Adrenal gland (tissue), 19 donors: ENCODE measurements at places on chromosomes 6 and 20. TPM values are rescaled to one million over a fixed set of nuclear protein-coding genes. Genes with fewer than 3 reads are reported as not detected.

GRCh38 chr20:57622579-57623381, 2.6 kb upstream of the ZBP1 start:
- no peak for DNase-seq

- DNase-seq, result no peak
These were observed 256.4 kb downstream of the TMEM242 start for GRCh38 chr6:157066781-157067491.

GRCh38 chr6:158819213-158819976, at the start of gene EZR:
Gene EZR, minus strand, starts transcription at chr6:158819368. Its CDS starts 1,275 bp downstream, at chr6:158818093.
- DNase-seq, result peak; percentile 86

DNA sequence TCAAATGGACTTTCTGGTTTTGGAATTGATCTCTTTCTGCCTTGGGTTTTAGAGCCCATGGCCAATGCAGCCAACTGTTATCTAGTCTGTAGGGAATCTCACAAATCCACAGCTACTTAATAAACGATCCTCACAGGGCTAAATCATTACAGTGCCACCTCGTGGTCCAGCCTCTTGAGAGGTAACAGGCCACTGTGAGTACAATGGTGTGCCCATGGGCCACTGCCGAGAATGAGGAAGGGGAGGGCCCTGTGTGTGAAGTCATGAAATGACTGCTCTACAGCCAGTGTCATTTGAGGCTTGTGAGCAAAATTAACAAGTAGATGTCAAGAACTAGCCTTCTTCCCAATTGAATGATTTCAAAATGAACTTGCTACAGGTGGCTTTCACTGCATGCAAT, 54.3 kb upstream of the GMPR start:
- DNase-seq, result peak; percentile 65

- no peak for DNase-seq
These were observed 7.8 kb downstream of the TDP2 start for GRCh38 chr6:24658573-24659560.

- no peak for DNase-seq
These were observed 31.9 kb downstream of the HLA-DMB start for GRCh38 chr6:32908897-32909296.

GRCh38 chr6:108222504-108222903, 38.3 kb downstream of the SNX3 start:
- DNase-seq, result no peak

GRCh38 chr6:7639427-7639826, 49.4 kb downstream of the SNRNP48 start:
- no peak for DNase-seq

GRCh38 chr6:123632641-123633040, 4.1 kb downstream of the TRDN start:
- no peak for DNase-seq

- DNase-seq, result no peak
These were observed 2.0 kb downstream of the HEY2 start for GRCh38 chr6:125751334-125751916.

DNA sequence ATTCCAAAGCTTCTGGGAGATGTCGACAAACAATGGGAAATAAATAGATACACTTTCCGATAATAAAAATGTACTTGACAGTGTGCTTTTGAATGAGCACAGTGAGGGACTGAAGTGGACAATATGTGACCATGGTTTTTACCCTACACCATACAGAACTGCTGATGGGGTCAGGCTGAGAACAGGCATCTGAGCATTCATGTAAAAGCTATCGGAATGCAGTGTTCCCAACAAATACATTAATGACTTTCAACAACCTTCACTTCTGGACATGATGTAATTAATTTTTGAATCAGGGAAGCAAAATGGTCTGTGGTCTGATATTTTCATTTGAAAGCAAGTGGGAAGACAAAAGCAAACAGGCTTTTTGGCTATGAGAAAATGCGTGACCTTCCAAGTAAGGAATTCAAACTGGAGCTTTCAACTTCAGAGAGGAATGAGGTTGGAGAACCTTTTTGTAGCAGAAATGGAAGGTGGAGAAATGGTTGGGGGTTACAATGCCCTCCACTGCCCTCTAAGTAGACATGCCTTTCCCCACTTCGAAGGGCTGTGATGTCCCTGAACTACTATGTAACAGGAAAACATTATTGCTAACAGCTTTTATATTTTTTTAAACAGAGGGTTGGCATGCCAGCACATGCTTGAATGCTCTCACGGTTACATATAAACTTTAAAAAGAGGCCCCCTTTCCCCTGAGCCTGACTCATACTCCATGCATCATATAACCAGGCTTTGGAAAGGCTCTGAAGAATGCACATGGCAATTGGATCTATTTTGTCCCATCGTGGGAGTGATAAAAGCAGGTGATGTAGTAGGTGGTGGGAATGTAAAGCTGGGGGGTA, 203.5 kb upstream of the CITED2 start:
- DNase-seq, result no peak

DNA sequence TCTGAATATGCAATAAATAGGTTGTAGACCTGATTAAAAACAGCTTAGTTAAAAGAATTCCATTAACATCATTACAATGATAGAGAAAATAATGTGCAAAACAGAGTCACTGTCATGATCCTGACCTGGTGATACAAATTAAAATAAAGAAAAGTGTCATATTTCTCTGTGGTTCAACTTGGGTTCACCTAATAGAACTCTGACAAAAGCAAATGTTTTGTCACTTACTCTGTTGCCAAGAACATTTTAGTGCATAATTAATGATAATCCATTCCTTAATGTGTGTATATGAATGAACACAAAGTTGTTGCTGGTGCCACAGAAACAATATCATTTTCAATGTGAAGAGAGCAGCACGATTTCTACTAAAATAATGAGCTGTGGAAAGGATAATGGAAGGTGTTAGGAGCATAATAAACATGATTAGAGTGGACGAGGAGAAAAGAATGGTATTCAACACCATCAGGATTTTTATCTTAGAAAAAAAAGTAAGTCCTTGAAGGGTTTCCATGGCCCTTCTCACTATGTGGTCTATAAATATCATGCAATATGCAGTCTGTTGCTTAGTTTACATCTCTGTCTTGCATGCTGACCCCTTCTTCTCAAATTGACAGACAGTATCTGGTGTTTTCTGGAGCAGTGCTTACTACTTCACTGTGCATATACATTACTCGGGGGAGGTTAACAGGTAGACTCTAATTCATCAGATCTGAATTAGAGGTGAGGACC, 656.6 kb upstream of the MMS22L start:
- no peak for DNase-seq

- no peak for DNase-seq
These were observed 60.0 kb upstream of the ZNF831 start for GRCh38 chr20:59103573-59103972.

DNA sequence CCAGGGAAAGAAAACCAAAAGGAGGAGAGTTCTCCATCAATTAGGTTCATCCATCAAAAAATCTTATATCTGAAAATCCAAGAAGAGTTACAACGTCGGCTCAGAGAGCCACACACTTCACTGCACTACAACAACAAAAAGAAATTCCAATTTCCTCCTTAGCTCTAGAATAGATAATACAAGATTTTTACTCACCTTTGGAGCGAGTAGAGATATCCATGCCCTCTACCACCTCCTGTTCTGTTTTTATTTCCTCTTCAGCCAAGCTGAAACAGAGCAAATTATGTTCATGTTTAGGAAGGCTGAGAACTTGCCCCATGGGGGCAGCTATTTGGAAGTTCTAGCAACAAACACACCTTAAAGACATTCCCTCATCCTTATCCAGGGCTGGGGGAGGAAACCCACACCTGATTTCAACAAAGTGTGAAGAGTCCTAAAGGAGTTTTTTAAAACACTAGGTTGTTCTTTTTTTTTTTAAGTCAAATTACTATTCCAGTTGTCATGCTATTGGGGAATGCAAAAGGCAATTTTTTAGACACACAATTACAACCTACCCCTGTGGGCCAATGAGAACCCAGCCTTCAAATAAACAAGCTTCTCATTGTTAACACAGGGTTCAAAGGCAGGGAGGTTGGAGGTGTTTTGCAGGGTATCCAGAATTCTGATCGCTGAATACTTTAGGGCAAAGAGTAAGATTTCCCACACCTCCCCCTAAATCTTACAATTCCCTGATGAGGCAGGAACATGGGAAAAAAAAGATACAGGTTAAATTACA, 8.7 kb downstream of the ZMYND8 start:
- no peak for DNase-seq

DNA sequence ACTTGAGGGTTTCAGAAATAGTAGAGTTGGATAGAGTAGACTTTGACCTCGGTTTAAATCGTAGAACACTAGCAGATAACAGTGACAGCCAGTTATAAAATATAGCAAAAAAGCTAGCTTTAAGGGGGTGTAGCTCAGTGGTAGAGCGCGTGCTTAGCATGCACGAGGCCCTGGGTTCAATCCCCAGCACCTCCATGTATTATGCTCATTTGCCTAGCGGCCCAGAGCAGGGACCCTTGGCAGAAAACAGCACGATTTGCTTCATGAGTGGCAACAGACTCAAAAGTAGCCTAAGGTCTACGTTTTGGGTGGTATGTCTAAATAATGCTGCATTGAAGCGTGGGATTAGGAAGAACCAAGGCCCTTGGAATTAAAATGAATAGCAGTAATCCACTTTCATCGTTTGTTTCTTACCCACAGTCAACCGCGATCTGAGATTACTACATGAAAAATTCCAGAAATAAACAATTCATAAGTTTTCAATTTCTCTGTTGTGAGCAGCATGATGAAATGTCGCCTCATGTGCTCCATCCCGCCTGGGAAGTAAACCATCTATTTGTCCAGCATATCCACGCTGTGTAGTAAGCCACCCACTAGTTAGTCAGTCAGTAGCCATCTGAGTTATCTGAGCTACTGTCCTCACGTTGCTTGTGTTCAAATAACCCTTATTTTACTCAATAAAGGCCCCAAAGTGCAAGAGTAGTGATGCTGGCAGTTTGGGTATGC, 184.9 kb downstream of the GPX5 start:
- DNase-seq, result no peak

- DNase-seq, result no peak
These were observed 76.9 kb downstream of the HFE start for GRCh38 chr6:26164120-26164505.

DNA sequence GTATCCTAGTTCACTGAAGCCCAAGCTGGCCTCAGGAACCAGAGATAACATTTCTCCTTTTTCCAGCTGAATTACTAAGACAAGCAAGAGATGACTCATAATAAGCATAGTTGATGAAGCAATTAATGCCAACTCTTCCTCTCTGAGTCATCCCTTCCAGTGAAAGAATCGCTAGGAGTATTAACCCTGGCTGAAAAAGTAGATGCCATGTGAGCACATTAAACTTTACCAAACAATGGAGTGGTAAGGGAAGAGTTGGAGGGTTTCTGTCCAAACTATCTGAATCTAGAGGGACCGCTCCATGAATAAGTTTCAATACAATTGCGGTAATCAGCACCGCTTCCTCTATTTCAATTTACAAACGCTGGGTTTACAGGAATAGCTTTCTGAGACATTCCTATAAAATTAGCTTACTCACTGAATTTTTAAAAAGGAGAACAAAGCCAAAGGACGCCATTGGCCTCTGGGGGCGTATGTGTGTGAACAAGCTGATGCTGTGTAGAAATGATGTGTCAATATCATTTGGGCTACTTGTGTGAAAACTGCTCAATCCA, 48.3 kb downstream of the ATXN1 start:
- DNase-seq, result peak; percentile 62

DNA sequence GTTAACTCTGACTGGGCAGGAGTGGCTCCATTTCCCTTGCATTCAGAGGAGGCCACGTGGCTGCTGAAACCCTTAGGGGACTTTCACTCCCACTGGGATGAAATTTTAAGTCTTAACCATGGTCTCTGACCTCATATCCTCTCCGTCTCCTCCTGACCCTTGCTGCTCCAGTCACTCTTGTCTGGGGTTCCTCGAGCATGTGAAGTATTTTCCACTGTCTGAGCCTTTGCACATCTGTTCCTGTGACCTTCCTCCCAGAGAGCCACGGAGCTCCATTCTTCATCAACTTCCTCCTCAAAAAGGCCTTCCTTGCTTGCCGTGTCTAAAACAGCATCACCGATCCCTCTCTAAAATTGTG, 153.0 kb upstream of the UST start:
- no peak for DNase-seq

- no peak for DNase-seq
These were observed 2.8 kb upstream of the LIME1 start for GRCh38 chr20:63733579-63734081.

GRCh38 chr6:18742406-18742805, 355.3 kb downstream of the RNF144B start:
- no peak for DNase-seq

DNA sequence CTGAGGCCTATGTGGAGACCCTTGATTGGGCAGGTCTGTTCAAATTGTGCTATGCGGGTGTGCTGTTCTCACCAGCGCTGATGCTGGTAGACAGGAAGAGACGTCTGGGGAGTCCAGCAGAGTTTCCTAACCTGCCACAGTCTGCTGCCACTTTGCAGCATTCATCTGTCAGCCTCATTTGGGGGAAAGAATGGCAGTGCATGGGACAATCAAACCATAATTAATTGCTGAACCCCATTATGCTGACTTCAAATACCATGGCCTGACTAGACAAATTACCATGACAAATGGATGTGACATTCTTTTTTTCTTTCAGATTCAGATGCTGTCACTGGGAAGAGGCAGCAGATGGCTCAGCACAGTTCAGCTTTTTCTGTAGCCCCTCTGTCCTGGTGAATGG, 171.4 kb upstream of the SYNDIG1 start:
- no peak for DNase-seq

DNA sequence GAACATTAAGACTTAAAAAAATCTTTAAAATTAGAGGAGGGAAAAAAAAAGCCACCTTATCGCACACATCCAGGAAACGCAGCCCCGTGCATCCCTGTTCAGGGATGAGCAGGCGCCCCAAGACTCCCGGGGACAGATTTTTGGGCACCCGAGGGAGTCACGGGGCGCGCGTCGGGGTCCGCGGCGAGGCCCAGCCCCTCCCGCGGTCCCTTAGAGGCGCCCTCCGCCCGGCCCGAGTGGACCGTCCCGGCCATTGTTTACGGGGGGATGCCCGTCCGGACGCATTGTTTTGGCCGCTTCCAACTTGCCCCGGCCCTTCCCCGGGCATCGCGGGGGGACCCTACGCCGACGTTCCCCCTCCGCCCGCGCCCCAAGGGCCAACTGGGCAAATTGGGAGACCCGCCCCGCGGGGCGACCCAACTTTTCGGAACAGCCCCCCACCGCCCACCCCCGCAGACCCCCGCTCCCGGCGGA, 610 bp downstream of the ZNF217 start:
- peak; percentile 35 for DNase-seq

- no peak for DNase-seq
These were observed 91.0 kb downstream of the KCNQ5 start for GRCh38 chr6:72712910-72713309.

- peak; percentile 47 for DNase-seq
These were observed 49.7 kb downstream of the TOP1 start for GRCh38 chr20:41078329-41078728.

The HSPA1L gene
- 5.3 TPM for polyA plus RNA-seq

The CLIC5 gene
- 1.2 TPM for polyA plus RNA-seq

The ARFGEF3 gene
- polyA plus RNA-seq, result 3.3 TPM

The SH3BGRL2 gene
- polyA plus RNA-seq, result 11.2 TPM

The HEY2 gene
- polyA plus RNA-seq, result 2.1 TPM

The SCUBE3 gene
- 0.61 TPM for polyA plus RNA-seq

The NUDT3 gene
- polyA plus RNA-seq, result 22.9 TPM

The PNLDC1 gene
- not detected for polyA plus RNA-seq

The MYBL2 gene
- polyA plus RNA-seq, result 1.5 TPM

The MEI4 gene
- polyA plus RNA-seq, result 0.17 TPM

The CD109 gene
- 0.47 TPM for polyA plus RNA-seq

The CST5 gene
- not detected for polyA plus RNA-seq
